C1 segment of cervical spinal cord (tissue), 14 donors: ENCODE measurements at places on chromosomes 4 and X.

- DNase-seq: no peak
Observed at GRCh38 chrX:44456685-44457084, 86.0 kb downstream of the FUNDC1 start.

DNA sequence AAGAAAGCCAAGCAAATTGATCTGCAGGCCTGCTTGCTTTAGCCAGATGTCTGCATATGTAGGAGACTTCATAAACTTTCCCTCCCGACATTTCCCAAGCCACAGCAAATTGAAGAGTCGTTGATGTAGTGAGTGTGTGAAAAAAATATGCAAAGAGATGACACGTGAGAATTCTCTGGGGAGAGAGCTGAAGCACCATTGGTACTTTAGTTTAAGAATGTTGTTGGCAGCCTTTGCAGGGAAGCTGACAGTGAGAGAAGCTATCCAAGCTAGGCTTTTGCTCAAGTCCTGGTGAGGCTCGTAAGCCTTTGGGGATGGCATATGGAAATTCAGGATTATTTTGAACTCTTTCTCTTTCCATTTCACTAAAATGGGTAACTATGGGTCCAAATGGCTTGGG is 87.5 kb downstream of the GLRA2 start:
- DNase-seq: no peak

DNA sequence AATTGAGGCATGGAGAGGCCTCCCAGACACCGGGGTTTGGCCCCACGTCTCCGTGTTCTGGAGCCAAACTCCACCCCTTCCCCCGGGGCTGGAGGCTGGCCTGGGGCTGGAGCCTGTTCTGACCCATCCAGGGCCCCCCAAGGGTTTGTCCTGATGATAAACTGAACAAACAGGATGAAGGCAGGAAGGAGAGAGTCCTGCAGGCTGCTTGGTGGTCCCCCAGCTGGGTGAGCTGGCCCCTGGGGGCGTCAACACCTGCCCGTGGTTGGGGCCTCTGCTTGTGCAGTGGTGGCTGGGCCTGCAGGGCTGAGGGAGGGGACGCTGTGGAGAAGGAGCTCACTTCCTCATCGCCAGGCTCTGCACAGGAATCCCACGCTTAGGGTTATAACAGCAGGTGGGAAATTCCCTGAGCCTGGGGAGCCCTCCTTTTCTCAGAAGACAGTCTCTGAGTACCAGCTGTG is 2.3 kb downstream of the SH3TC1 start:
- no peak for DNase-seq

DNA sequence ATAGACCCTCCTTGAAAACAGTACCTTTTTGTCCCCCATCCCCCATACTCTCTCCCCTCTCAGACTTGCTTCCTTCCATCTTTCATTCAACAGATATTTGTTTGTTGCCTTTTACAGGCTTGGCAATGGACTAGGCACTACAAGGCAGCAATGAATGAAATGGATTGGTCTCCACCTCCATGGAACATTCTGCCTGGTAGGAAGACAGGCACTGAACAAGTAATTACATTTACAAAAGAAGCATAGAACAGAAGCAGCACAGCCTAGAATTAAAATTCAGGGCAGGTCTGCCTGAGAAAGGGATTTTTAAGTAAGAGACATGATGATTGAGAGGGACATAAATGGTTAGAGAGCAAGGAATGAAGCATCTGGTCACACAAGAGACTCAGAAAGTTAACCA is 346.1 kb downstream of the GRXCR1 start:
- no peak for DNase-seq

- DNase-seq: no peak
Observed at GRCh38 chrX:121457096-121457495, 409.7 kb downstream of the GLUD2 start.

- DNase-seq: no peak
Observed at GRCh38 chr4:83307920-83308319, 23.3 kb upstream of the COQ2 start.

DNA sequence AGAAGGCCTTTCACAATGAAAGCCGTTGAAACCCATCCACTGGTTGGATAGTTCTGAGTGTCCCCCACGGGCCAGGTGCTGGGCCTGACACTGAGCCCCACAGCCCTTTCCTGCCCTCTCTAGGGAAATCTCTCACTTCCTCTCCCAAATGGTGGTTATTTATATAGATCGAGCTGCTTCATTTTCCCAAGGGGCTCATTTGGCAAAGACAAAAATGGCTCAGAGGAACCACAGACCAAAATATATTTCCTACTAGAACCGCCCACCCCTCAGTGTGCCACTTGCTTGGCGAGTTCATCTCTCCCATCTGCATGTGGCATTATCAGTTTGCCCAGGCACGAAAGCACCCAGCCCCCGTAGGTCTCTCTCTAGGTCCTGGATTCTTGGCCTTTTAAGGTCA is 53.3 kb upstream of the STIM2 start:
- no peak for DNase-seq

- no peak for DNase-seq
Observed at GRCh38 chrX:72663737-72664136, 50.4 kb downstream of the PHKA1 start.

GRCh38 chr4:36884151-36884550 is 360.4 kb upstream of the NWD2 start:
- DNase-seq: no peak

GRCh38 chr4:188008377-188008776 is 12.8 kb downstream of the ZFP42 start:
- DNase-seq: no peak

DNA sequence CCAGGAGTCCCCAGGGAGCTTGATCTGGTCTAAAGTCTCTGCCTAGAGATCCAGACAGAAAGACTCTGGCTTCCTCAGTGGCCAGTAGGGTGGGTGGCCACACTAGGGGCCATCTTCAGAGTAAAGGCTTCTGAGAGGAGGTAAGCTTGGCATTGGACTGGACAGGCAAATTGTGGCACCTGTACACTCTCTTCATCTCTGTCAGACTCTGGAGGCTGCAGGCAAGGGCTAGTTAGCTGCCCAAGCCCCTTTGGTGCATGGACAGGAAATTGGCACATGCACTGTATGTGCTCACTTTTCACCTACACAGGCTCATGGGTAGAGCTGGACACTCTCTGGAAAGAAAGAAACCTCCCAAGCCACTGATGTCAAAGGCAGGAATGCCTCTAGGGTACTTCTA is 142.8 kb downstream of the PJA1 start:
- no peak for DNase-seq

DNA sequence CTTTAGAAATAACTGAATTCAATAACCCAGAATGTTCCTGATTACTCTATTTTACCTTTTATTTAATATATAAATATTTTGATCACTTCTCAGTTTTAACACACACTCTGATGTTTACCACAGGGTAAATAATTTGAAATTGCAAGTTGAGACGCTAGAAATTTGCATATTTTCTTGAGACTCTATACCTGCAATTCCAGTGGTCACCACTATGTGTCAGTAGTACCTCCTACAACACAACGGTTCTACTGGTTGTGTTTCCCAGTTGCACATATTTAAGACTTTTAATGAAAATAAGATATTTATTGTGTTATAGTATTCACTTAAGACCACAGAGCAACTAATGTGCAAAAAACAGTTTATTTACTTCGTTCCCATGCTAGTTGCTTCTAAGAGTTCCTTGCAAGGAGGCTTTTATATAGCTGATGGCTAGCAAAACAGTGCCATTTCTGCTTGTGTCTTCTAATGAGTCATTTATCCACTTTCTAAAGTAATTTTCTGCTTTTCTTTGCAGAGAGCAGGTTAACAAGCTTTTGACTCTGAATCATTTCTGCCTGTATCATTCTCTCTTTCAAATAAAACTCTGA is 98.9 kb upstream of the PDLIM3 start:
- no peak for DNase-seq

GRCh38 chr4:101651778-101652177 is 138.8 kb upstream of the BANK1 start:
- DNase-seq: no peak

GRCh38 chr4:147288512-147288911 is 192.4 kb upstream of the EDNRA start:
- DNase-seq: no peak

GRCh38 chr4:99811850-99812249 is 4.8 kb upstream of the DAPP1 start:
- no peak for DNase-seq

DNA sequence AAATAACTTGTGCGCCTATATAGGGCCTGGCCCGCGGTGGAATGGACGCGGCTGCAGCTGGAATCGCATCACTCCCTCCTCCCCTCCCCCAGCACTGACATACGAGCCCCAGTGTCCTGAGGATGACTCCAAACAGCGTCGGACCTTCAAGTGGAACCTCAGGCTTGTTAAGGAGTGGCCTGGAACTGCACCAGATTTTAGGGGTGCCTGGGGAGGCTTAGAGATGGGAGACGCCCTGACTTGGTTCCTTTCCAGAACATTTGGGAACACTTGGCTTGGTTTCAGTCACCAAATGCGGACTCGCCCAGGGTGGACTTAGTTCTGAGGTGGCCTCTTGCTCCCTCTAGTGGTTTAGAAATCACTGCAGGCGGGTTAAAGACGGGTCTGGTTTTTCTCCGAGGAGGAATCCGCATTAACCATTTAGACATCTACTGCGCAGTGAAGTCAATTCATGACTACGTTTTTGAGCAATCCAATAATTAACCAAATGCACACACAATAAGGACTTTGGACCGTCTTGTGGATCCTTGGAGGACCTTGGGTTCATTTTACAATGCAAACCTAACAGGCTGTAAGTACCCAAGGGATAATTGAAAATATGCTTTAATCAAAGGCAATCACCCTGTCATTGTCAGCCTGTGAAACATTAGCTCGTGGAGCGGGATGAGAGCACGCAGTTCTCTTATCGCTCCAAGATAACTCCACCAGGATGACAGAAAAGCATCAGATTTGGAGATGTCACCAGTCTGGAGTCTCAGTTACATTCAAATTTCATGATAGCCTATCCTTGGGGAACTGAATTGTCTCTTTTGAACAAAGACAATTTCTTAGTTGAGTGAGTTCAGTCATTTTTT is 11.2 kb upstream of the PDGFRA start:
- DNase-seq: peak; percentile 67

GRCh38 chr4:113160548-113160947 is 111.1 kb downstream of the ANK2 start:
- no peak for DNase-seq

DNA sequence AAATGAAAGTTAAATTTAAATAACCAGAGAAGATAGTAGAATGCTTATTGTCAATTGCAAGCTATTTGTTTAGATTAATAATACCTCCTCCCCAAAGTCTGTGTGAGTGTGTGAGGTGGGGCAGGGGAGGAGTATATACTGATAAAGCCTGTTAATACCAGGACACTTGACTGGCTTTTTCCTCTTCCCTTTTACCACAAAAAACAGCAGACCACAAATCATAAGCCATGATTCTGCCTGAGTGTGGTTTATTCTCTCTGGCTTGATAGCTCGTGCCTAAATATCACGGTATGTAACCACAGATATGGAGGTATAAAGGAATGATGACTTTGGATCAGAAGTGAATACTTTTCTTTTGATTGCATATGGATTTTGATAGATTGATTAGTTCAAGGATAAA is 21.9 kb upstream of the SCRG1 start:
- DNase-seq: no peak

GRCh38 chr4:69069085-69069484 is 27.2 kb upstream of the UGT2B7 start:
- no peak for DNase-seq

DNA sequence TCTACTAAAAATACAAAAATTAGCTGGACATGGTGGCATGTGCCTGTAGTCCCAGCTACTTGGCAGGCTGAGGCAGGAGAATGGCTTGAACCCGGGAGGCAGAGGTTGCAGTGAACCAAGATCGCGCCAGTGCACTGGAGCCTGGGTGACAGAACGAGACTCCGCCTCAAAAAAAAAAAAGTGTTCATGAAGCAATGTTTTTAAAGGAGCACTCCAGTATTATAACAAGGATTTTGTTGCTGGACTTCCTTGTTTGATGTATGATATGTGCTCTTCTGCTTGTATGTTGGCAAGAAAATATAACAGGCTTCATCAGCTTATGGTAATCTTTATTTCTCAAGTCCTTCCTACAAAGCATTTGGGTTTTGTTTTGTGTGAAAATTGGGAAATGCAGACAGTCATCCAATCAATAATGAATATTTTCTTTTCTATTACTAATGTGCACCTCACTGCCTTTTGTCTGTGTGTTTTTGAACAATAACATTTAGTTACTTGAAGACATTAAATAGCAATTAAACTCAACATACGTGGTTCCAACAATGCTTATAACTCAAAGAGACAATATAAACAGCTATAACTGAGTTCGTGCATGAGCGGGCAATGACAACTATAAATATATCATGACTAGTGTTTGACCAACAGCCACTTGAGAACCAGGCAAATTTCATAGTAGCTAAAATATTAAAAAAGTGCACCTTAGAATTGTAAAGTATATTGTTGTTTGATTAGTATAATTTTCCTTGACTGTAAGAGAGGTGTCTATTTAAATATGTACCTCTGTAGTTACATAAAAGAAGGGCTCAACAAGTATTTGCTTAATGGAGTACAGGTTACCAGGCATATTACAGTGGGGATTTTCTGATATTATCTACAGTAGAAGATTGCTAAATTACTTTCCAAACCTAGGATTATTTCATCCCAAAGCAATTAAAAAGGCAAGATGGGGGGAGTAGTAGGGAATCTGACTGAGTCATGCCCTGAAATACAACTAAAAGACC is 210.7 kb downstream of the PPP3CA start:
- no peak for DNase-seq

DNA sequence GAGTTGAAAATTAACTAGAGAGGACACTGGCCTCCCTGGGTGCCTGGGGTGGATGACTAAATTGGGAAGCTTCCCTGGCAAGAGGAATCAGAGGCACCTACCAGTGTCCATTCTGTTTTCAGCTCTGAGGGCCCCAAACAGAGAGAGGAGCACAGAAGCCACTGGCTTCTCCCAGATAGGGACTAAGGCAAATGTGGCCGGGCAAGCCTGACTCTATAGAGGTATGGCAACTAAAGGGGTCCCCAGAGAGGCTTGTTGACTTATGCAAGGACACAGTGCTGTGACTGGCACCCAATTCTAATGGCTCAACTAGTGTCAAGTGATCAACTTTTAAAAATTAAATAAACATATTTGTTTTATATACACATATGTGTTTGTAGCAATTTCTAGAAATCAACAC is 17.2 kb downstream of the TRPC3 start:
- DNase-seq: no peak

DNA sequence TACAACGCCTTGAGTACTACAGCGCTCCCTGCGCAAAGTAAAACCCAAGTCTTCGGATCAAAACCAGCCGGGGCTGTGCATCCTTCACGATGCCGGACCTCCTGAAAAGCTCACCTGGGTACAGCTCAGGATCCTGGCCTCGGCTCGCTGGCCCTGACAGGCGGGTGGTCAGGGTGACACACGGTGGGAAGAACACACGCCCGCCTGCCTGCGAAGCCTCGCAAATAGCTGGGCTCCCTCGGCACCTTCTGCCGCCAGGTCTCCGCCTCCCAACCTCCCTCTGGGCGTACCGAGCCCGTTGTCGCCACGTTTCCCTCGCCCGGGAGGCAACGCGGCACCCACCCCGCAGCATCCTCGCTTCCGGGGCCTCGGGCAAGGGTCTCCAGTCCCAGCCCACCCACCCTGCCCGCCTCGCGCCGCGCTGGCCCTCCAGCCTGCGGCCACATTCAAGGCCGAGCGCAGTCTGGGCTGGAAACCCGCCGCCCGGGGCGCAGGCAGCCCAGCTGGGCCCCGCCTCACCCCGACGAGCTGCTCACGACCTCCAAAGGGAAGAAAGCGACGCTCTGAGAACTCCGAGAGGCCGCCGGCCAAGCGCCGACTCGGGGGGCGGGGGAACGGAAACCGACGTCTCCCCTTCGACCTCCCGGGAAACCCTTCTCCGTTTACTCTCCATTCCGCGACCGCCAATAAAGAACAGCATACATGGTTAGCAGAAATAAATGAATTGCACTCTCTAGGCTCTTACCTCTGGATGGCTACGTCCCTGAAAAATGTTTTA is 511 bp downstream of the PPM1K start:
- DNase-seq: no peak
